ENCODE measurements at places on chromosomes 11 and 22. TPM values are rescaled to one million over a fixed set of nuclear protein-coding genes. Genes with fewer than 3 reads are reported as not detected.
A peak's percentile ranks its signal among the peaks of the same experiment; 100 is the strongest.

GRCh38 chr11:39434466-39434865, 2025.0 kb downstream of the LRRC4C start:
- H3K36me3 ChIP-seq, result no peaks in the 10 kb centered on the region
- H3K27me3 ChIP-seq, result no peaks in the 10 kb centered on the region
- no peak overlapping the region for H3K4me3 ChIP-seq

CECR2 gene
- total RNA-seq, result 0.47 TPM

GRCh38 chr22:32199341-32199740, 5.5 kb downstream of the RFPL2 start:
- no peak overlapping the region for H3K4me3 ChIP-seq
- H3K36me3 ChIP-seq, result no peaks in the 10 kb centered on the region
- no peak overlapping the region for H3K27ac ChIP-seq
- no peaks in the 10 kb centered on the region for H3K4me1 ChIP-seq

GRCh38 chr11:95050595-95051202, 1.5 kb downstream of the KDM4F start:
- no peaks in the 10 kb centered on the region for H3K4me1 ChIP-seq
- no peaks in the 10 kb centered on the region for H3K27me3 ChIP-seq
- no peaks in the 10 kb centered on the region for H3K36me3 ChIP-seq
- no peak overlapping the region for H3K4me3 ChIP-seq
- no peak for DNase-seq

MMP8 gene
- total RNA-seq, result not detected

DNA sequence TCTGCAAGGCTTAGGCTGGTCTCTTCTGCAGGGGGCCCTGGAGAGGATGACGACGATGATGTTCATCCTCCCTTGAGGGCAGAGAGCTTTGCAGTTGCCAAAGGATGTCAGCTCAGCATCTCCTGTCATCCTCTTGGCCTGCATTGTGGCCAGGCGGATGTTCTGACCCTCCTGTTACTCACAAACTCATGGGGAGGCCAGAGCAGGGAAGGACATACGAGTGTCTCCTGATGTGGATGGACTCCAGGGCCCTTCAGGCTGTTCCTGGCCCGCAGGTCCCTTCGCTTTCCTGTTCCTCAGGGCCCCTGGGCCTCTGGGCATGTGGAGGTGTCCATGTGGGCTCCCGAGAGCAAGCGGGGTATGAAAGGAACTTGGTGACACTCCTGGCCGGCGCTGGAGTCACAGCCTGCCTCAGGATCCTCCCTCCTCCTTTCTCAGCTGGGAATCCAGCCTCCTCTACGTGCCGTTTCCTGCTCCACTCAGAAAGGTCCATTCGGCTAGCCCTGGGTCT, 8.5 kb downstream of the ADORA2A start:
- H3K27ac ChIP-seq, result peak overlapping the region; percentile 62
- peaks cover 45% of the 10 kb centered on the region for H3K4me1 ChIP-seq
- H3K27me3 ChIP-seq, result no peaks in the 10 kb centered on the region
- no peak overlapping the region for H3K4me3 ChIP-seq
- no peaks in the 10 kb centered on the region for H3K36me3 ChIP-seq

- no peak overlapping the region for H3K4me3 ChIP-seq
- H3K4me1 ChIP-seq, result no peaks in the 10 kb centered on the region
- no peaks in the 10 kb centered on the region for H3K27me3 ChIP-seq
- DNase-seq, result no peak
- no peak overlapping the region for H3K27ac ChIP-seq
Measured at GRCh38 chr22:31143038-31143437, 2.7 kb upstream of the PLA2G3 start.

Data from adrenal gland (tissue), 19 donors.